ENCODE measurements at places on chromosomes 16 and 17. TPM values are rescaled to one million over a fixed set of nuclear protein-coding genes. Genes with fewer than 3 reads are reported as not detected.

KREMEN2 gene
- 1.5 TPM for total RNA-seq

TUFM gene
- 147 TPM for total RNA-seq

DNA sequence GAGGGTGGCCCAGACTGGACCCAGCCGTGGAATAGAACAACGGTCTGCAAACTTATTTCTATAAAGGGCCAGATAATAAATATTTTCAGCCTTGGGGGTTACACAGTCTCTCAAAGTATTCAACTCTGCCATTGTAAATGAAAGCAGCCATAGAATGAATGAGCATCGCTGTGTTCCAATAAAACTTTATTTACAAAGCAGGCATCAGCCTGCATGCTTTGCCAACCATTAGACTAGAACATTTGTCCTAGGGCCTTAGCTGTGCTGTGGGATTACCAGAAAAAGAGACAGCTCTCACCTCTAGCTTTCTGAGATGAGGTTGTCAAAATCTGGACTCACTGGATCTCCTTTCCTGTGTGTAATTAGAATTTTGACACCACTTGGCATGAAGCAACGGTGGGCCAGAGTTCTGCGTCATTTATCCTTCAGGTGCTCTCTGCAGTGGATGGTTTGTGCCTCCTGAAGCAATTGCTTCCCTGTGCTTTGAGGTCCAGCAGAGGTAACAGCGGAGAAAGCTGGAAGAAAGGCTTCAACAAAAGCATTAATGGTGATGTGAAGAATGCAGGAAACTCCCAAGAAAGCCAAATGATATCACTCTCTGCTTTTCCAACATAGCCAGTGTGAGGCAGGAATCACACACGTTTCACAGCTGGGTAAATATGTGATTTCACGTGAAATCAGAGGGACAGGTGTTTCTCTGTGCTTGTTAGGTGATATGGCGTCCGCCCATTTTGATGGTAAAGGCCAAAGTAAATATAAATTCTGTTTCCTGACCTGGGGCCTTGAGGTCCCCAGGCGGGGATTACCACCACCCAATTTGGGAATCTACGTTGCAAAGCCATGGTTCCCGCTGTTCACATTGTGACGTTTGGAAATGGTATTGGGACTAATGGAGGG, 148.4 kb downstream of the PITPNC1 start:
- DNase-seq: no peak

GRCh38 chr17:51797150-51797549, 361.4 kb downstream of the CA10 start:
- DNase-seq: no peak

DNA sequence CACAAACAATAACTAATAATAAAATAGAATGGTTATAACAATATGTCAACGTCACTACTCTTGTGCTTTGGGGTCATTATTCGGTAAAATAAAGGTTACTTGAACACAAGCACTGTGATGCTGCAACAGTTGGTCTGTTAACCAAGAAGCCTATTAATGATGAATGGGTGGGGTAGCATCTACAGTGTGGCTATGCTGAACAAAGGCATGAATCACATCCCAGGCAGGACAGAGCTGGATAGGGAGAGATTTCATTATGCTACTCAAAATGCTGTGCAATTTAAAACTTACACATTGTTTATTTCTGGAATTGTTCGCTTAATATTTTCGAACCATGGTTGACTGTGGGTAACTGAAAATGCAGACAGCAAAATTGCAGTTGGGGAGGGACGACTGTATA, 9.1 kb upstream of the HS3ST2 start:
- DNase-seq: no peak

- peak; percentile 81 for DNase-seq
Observed at GRCh38 chr16:13909872-13910303, 10.1 kb upstream of the ERCC4 start.

DNA sequence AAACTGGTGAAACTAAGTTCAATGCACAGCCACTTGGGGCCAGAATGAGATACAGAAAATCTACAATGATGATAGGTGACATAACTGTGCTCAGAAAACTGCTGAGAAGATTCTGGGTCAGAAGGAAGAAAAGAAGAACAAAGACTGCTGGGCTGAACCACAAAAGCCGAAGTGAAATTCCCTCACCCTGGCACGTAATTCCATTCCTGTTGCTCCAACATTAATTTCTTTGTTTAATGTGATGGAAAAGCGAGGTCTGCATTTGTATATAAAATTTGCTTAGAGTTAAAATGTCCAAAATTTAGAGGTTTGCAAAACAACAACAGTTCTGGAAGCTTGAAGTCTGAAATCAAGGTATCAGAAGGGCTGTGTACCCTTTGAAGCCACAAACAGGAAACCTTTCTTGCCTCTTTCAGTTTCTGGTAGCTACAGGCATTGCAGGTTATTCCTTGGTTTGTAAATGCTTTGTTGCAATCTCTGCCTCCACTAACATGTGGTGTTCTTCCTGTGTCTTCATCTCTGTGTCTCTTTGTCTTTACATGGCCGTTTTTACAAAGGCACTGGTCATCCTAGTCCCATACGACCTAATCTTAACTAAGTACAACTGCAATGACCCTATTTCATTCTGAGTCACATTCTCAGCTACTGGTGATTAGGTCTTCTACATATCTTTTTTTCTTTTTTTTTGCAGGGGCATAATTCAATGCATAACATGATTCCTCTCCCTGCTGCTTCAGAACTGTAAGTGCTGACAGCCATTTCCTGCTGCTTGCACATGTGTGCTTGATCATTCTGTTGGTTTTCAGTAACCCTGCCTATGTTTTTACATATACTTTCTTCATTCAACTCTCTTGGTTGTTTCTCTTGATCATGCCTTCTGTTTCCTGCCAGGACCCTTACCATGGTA, 603.0 kb upstream of the CDH8 start:
- no peak for DNase-seq

DNA sequence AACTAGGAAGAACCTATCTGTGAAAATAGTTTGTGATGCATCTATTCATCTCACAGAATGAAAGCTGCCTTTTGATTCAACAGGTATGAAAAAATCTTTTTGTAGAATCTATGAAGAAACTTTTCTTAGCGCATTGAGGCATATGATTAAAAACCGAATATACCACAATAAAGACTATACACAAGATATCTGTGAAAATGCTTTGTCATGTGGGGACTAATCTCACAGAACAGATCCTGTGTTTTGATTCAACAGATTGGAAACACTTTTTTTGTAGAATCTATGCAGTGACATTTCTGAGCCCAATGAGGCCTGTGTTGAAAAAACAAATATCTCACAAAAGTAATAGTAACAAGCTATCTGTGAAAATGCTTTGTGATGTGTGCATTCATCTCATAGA, 2247.5 kb downstream of the TP53TG3F start:
- no peak for DNase-seq
